ENCODE measurements at places on chromosomes 7 and 10.

DNA sequence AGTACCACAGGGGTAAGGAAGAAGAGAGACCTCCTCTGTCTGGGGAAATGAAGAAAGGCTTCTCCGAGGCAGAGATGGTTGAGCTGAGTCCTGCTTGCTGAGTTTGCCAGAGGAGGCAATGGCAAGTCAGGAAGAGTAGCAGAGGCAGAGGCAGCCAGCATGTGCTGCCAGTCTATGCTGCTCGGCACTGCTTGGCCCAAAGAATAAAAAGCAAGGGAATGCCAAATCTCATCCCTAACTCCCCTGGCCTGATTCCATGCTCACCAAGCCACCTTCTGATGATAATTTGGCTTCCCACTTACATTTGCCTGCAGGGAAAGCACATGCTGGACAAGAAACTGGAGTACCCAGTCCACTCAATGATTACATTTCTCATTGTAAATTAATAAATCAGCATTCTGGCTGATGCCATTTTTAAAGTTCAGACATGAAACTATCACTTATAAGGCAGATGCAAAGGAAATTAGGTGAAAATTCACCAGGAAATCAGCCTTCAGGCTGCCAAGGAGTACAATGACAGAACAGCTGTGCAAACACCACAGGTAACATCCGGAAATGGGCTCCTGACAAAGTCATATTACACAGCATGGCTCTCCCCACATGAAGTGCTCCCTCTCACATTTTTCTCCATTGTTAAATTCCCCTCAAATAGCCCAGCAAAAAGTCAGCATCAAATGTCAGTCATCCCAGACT, 245.9 kb downstream of the MTERF1 start:
- no peak for DNase-seq

DNA sequence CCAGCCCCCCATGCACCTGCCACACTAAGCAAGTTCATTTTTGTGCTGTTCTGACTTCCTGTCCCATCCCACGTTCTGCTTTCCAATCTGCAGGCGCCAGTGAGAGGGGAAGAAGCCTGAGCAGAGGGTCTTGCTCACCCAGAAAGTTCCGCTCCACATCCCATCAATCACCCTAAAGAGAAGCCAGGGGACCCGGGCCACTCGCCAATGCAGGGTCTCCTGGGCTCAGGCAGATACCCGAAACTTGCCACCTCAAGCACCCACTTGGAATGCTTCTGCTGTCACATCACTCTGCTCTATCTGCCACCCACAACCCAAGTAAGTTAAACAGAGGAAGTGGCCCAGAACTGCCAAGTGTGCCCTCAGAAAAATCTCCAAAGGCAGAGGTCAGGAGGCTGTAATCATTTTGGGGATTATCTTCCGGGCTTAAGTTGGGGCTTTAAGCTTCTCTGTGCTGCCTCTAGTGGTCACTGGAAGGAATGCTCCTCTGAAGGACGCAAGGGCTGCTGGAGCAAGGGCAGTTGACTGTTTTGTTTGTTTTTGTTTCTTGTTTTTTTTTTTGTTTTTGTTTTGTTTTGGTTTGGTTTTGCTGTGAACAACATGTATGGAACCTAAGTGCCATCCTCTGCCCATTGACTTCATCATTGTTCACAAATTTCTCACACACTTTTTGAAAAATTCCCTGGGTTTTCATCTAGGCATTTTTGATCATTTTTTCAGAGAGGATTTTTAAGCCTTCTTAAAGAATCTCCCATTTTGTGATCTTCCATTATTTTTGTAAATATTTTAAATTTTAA, 25.5 kb downstream of the PRR15 start:
- DNase-seq = no peak

- no peak for DNase-seq
These were observed 492.5 kb upstream of the AKR1E2 start for GRCh38 chr10:4333459-4333894.

- no peak for DNase-seq
These were observed 25.4 kb downstream of the RPP38 start for GRCh38 chr10:15122477-15123030.

DNA sequence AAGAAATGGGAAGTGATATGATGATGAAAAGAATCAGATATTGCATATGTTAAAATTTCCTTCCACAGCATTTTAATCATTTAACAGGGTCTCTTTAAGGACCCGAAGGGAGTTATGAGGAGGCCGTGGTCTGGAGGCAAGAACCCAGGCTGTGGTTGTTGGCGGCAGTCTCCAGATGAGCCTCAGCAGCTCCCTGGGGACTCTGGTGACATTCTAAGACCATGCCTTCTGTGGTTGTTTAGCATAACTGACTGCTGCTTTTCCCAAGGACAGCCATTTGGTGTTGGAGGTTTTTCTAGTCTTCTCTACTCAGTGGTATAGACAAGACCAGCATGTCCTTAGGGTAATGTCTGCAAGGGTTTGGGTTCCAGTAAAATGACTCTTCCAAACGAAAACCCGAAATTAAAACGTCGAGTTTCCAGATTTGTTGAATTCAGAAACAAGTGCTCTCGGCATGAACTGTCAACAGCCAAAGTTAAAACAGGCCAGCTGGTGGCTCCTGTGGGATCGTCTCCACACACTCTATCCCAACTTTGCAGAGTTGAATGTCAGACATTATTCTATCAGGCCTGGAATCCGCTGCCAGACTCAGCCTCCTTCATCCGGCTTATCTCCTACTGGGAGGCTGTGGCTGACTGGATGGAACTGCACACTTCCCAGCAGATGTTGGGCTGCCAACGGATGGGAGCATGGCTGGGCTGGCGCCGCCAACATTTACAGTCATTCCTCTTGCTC, 183.1 kb downstream of the TAX1BP1 start:
- no peak for DNase-seq

DNA sequence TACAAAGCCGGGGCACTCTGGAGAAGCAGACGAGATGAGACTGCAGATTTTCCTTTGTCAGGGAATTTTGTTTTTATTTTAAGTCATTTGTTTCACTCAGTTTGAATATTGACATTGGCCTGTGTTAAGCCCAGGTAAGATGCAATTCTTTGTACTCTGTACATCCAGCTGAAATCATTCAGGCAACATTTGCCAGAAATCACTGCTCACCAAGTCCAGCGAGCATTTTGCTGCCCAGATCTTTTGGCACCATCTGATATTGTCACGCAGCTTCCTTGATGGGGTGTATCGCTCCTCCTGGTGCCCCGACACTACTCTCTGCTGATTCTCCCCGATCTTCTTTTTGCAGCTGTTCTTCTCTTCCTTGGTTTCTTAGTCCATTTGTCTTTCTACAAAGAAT, 261.7 kb downstream of the GALNT17 start:
- no peak for DNase-seq

GRCh38 chr10:2866569-2866968, 200.8 kb upstream of the PFKP start:
- no peak for DNase-seq

- DNase-seq = no peak
These were observed 38.5 kb downstream of the GHRHR start for GRCh38 chr7:31002256-31002655.

- DNase-seq = no peak
These were observed 114.6 kb upstream of the AGK start for GRCh38 chr7:141436575-141437075.

GRCh38 chr7:155644971-155645509, 579 bp downstream of the RBM33 start:
- DNase-seq = peak; percentile 44

GRCh38 chr10:46215426-46215825, 71.4 kb upstream of the ANTXRL start:
- DNase-seq = no peak

DNA sequence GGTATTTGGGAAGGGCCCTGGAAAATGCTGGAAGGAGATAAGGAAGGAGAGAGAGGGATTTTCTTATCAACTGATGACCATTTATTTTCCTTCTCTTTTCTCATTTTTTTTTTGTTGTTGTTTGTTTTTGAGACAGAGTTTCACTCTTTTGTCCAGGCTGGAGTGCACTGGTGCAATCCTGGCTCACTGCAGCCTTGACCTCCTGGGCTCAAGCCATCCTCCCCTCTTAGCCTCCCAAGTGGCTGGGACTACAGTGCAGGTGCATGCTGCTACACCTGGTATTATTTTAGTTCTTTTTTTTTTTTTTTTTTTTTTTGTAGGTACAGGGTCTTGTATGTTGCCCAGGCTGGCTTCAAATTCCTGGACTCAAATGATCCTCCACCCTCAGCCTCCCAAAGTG, 52.2 kb downstream of the HIP1 start:
- DNase-seq = no peak

GRCh38 chr7:101943306-101943705, 125.9 kb downstream of the CUX1 start:
- DNase-seq = no peak

DNA sequence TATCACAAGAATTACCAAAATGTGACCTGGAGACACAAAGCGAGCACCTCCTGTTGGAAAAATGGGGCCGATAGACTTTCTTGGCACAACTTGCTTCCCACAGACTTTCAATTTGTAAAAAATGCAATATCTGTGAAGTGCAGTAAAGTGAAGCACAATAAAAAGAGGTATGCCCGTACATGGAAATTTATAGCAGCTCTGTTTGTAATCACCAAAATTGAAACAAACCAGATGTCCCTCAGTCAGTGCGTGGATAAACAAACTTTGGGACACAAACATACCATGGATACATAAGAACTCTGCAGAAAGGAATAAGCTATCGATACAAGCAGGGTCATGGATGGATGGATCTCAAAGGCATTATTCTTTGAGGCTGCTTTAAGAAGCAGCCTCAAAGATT, 33.6 kb downstream of the ARID5B start:
- DNase-seq = no peak

DNA sequence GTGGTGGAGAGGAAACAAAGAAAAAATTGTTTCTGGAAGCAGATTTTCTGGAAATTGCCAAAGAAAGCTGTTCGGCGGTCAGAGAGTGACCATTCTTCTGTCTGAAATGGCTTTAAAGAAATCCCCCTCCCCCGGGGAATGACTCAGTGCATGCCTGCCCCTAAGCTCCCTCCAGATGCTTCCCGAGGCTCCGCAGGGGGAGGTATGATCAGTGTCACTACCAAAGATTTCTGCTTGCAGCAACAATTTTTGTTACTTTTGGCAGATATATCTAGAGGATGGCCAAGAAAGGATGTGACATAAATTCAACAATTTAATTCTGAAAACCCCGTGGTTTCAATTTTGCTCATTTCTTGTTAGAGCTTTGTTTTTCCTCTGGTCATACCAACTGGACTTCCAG, 163.9 kb downstream of the JCAD start:
- no peak for DNase-seq

GRCh38 chr10:10794791-10795191, 222.9 kb upstream of the CELF2 start:
- no peak for DNase-seq

DNA sequence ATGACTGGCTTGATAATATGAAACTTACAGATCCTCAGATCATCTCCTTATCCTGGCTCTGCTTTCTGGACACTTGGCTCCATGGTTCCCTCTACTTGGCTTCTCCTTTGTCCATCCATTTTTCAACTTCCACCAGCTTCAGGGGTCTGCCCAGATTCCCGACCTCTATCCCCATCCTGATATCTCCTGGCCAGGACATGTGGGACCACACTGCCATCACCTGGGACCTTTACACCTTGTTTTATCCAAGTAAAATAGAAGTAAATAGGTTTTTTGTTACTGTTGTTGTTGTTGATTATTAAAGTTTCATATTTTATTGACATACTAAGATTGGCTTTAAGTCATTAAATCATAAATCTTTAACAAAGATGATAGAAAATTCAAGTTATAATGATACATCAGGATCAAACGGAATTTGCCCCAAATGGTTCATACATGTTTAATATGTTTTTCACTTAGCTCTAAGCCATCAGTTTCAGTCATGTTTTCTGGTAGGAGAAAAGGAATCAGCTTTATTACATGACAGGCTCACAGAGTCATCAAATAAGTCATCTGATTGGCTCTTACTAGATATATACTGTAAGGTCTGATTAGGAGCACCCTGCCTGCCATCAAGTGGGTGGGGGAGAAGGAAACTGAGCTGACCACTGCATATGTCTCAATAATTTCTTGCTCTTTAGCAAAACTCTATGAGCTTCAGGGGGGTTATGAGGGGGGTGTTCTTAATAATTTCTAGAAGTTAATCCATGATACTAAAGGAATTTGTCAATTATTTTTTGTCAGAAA, 111.5 kb upstream of the AHR start:
- no peak for DNase-seq

DNA sequence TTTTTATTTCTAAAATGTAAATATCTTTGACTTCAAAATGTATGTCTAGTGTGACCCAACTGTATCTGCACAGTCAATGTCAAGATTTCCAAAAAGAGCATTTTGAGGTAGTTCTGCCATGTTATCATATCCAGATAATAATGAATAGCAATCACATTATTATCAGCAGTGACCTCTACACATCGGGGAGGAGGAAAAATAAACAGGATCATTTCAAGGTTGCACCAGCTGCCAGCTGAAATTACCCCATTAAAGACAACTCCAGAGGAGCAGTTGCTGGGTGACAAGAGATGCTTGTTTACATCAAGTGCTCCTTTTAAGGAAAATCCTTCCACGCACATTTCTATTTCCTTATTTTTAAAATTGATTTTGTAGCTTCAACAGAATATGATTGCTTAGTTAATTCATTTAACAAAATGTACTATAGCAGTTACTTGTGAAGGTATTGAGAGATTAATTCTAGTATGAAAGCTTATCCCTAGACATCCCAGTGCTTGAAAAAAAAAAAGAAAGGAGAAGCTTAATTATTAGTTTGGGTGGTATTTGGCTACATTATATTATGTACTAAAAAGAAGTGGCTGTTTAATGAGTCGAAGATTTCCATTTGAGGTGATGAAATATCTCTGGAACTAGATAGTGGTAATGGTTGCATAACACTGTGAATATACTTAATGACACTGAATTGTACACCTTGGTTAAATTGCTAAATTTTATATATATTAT, 19.3 kb upstream of the SLC35G1 start:
- no peak for DNase-seq

DNA sequence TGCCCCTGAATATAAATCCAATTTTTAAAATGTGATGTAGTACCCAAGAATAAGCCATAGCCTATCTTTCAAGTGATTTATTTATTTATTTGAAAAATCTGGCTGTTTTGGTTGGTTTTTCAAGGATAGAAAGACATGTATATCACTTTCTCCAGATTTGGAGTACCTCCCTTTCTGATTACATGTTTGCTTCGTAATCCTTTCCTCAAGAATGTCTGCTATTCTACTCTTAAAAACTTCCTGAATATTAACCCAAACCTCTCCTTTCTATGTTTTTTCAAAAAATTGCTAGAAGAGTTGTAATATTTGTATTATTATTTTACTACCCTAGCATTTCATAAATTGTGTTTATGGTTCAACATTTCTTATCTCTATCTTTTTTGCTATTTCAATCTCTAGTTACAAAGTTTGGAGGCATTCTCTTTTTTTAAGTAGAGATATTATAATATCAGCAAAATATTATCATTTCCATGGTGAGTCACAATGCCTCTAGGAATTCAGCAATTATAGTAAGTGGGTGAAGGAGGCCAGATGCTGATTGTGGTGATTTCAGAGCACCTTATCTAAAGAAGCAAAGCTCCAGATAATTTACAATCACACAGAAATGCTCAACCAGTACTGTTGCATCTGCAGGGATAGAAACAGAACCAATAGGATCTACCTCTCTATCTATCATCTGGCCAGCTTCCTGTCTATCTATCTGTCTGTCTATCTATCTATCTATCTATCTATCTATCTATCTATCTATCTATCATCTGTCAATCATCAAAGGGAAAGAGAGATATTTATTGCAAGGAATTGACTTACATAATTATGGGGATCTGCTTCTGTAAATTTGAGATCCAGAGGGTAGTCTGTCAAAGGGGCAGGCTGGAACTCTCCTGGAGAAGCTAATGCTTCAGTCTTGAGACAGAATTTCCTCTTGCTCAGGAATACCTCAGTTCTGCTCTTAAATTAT, 412.5 kb upstream of the SEMA3C start:
- no peak for DNase-seq
